ENCODE measurements at places on chromosomes 1 and 21. TPM values are rescaled to one million over a fixed set of nuclear protein-coding genes. Genes with fewer than 3 reads are reported as not detected.

The FAM167B gene
- polyA plus RNA-seq: 9.5 TPM

The SLAMF7 gene
- polyA plus RNA-seq: 0.32 TPM

The LCK gene
- 6.2 TPM for polyA plus RNA-seq

The ACTL8 gene
- not detected for polyA plus RNA-seq

The CYP4A11 gene
- polyA plus RNA-seq: 64.5 TPM

The MAP3K7CL gene
- 7.5 TPM for polyA plus RNA-seq

The HCN3 gene
- 8.4 TPM for polyA plus RNA-seq

The PTPRF gene
- 212 TPM for polyA plus RNA-seq

The LCE4A gene
- polyA plus RNA-seq: not detected

The KCNJ15 gene
- 228 TPM for polyA plus RNA-seq

The PIK3C2B gene
- polyA plus RNA-seq: 13.2 TPM

The VASH2 gene
- polyA plus RNA-seq: 22.9 TPM

The SLC9C2 gene
- polyA plus RNA-seq: 0.18 TPM

The MYOG gene
- 0.22 TPM for polyA plus RNA-seq

The UBQLN4 gene
- 48.3 TPM for polyA plus RNA-seq

The SPRR2F gene
- polyA plus RNA-seq: not detected

The CHODL gene
- polyA plus RNA-seq: 27.7 TPM

The CD1B gene
- not detected for polyA plus RNA-seq

The SPRR2B gene
- not detected for polyA plus RNA-seq

The HIVEP3 gene
- polyA plus RNA-seq: 4.8 TPM

The ELOA gene
- polyA plus RNA-seq: 34.2 TPM

The PAQR6 gene
- polyA plus RNA-seq: 2.9 TPM

The HES3 gene
- not detected for polyA plus RNA-seq

The C1orf87 gene
- polyA plus RNA-seq: 0.21 TPM

The CCDC181 gene
- 10.1 TPM for polyA plus RNA-seq

The FAM177B gene
- 0.35 TPM for polyA plus RNA-seq

The SPRR1A gene
- polyA plus RNA-seq: not detected

Data from left renal cortex interstitium (tissue), 4 donors.